ENCODE measurements at places on chromosomes 1 and 21.

DNA sequence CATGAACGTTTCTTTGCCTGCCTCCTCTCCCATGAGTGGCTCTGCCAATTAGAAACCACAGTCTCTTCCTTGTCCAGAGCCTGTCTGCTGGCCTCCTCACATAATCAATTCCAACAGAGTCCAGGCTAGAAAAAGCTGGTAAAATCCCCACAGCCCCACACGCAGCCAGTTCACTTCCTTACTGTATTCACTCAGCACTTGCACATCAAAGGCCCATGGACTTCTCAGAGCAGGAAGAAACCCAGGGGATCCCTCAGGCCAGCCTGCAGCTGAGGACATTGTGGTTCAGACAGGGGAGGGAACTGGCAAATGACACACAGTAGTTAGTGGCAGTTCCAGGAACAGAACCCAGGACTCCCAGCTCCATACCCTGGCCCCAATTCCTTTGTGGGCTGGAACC is 171.6 kb upstream of the EDN2 start:
- no peak for DNase-seq

- DNase-seq = no peak
Observed at GRCh38 chr1:176193023-176193422, 14.1 kb downstream of the COP1 start.

GRCh38 chr21:36858320-36858957 is 108.0 kb downstream of the HLCS start:
- no peak for DNase-seq

- DNase-seq = peak; percentile 88
Observed at GRCh38 chr1:172955161-172955815, 95.5 kb downstream of the TNFSF18 start.

- no peak for DNase-seq
Observed at GRCh38 chr1:1163538-1164070, 10.1 kb upstream of the TTLL10 start.

- no peak for DNase-seq
Observed at GRCh38 chr1:20356850-20357459, 66.3 kb downstream of the VWA5B1 start.

DNA sequence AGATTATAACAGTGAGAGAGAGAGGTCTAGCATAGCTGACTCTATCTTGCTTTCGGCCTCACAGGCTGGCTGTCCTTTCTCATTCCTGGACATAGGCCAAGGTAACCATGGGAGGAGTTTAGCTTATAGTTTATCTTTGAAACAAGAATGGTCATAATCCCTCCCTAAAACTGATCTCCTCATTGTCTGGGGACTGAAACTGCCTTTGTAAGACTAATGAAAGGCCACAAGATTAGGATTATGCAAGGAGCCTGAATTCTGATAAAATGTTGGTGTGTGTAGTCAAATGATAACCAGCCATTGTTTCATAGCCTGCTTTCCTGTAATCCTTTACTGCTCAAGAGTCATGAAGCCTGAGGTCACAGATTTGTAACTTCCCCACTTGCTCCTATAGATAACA is 131.9 kb upstream of the LYPLAL1 start:
- no peak for DNase-seq

DNA sequence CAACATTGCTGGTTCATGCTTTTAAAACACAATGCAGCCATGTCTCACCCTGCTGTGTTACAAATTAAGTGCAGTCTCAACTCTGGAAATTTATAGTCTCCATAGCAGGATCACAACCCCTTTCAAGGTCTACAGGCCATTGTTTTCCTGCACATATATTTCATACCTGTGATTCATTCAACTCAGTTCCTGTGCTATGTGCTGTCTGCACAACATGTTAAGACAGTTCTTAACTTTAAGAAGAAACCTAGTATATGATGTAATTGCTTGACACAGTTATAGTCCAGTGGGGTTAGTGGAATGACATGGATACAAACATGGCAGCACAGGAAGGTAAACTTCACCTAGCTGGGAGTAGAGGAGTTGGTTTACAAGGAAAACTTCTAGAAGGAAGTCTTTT is 106.4 kb downstream of the IFI44 start:
- no peak for DNase-seq

GRCh38 chr1:30872033-30872947 is 36.3 kb downstream of the SDC3 start:
- DNase-seq = no peak

- DNase-seq = no peak
Observed at GRCh38 chr1:66893712-66894111, 30.9 kb downstream of the DNAI4 start.

DNA sequence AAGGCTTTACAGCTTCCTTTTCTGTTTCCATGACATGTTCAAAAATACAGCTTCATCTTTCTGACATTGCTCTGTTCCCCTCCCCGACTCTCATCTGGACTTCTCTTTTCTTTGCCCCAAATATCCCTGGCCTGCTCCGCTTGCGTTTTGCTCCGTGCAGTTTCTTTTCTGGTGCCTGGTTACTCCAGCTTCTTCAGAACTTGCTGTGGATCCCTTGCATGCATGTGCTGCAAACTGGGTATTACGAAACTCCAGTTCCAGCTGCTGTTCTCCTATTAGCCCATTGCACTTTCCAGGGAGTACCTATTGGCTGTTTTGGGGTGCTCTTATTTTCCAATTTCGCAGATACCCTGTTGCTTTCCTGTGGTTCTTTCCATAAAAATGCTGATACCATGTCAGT is 9.9 kb upstream of the NDC1 start:
- DNase-seq = no peak

DNA sequence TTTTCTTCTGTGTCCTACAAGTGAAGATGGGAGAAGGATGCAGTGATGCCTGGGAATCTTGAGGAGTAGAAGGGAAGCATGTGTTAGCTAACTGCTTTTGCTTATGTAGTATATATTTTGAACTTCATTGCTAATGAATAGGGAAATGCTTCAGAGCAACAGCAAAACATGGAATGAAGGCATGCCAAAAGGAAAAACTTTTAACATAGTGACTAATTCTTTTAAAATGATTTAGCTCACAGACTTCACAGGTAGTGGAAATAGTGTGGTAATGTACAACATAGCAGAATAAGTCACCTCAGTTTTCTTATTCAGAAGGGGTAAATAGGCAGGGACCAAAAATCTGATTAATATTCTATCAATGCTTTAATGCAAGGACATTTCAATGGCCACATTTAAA is 95.5 kb downstream of the LYPLAL1 start:
- DNase-seq = no peak

DNA sequence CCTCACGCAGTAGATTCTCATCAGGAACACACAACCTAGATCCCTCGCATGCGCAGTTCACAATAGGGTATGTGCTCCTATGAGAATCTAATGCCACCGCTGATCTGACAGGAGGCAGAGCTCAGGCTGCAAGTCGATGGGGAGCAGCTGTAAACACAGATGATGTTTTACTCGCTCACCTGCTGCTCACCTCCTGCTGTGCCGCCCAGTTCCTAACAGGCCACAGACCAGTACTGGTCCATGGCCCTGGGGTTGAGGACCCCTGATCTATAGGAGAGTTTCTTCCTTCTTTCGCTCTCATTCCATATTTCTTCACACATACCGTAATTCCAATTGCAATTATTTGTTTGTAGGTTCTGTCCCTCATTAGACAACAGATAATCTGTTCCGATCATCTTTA is 103.4 kb downstream of the CLEC20A start:
- DNase-seq = no peak

DNA sequence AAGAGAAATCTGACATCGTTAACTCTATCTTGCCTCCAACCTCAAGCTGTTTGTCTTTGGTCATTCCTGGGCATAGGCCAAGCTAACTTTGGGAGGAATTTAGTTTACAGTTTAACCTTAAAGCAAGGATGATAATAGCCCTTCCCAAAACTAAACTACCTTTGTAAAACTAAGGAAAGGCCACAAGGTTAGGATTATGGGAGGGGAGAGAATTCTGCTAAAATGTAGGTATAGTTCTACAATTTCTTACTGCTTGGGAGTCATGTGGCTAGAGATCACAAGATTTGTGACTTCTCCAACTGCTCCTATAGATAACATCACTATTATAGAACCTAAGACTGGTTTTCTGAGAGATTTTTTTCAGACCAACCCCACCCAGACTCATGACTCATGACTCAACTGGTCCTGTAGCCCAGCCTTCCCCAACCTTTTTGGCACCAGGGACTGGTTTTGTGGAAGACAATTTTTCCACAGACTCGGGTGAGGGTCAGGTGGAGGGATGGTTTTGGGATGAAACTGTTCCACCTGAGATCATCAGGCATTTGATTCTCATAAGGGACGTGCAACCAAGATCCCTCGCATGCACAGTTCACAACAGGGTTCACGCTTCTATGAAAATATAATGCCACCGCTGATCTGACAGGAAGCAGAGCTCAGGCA is 70.7 kb upstream of the MUTYH start:
- no peak for DNase-seq

- DNase-seq = no peak
Observed at GRCh38 chr1:182651339-182651724, 33.1 kb downstream of the RGS8 start.

GRCh38 chr1:145751491-145752037 is 32.3 kb downstream of the CD160 start:
- peak; percentile 96 for DNase-seq

DNA sequence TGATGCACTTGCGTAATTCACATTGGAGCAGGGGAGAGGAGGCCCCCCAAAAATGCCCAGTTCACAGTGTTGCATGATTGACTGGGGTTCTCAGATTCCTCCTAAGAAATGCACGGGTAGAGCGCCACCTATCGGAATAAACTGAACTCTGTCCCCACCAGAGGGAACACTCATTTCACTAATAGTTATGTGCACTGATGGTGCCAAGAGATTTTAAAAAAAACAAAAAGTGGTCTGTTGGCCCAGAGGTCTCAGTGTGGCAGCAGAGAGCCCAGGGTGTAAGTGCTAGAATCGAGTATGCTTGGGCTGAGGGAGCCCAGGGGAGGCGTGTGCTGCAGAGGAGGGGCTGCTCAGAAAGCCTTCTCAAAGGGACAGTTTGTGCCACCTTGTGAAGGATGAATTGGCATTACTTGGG is 6.9 kb downstream of the PINK1 start:
- DNase-seq = no peak

DNA sequence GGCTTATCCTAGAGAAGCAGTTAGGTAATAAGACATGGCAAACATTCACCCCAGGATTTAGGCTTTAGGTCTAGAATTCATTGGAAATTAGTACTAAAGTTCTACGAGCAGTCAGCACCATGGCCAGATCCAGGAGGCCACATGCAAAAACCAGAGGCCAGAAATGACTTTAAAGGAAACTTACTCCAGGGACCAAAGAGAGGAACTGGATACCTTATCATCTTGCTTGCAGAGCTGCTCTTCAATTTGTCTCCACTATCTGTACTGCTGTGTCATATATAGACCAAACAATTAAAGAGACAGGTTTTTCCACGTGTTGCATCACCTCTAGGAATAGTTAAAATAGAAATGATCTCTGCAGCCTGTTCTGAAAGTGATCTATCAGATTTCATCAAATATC is 127.8 kb downstream of the LMX1A start:
- no peak for DNase-seq

GRCh38 chr1:235074523-235075047 is 54.1 kb downstream of the TOMM20 start:
- peak; percentile 75 for DNase-seq

DNA sequence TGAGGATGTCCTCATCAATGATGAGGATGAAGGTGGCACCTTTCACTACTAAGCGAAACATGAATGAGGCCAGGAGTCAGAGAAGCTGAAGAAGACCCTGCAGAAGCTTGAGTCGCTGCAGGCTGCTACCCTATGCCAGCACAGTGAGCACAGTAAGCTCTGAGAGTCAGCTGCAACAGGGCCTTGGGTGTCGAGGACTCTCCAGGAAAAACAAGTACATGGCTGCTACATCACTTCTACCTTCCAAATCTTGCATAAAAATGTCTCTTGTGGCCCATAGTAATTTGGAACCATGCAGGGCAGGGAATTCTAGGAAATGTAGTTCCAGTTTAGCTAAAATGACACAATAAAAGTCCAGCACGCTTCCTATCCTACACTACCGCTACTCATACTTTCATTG is 51.5 kb upstream of the KIRREL1 start:
- no peak for DNase-seq

DNA sequence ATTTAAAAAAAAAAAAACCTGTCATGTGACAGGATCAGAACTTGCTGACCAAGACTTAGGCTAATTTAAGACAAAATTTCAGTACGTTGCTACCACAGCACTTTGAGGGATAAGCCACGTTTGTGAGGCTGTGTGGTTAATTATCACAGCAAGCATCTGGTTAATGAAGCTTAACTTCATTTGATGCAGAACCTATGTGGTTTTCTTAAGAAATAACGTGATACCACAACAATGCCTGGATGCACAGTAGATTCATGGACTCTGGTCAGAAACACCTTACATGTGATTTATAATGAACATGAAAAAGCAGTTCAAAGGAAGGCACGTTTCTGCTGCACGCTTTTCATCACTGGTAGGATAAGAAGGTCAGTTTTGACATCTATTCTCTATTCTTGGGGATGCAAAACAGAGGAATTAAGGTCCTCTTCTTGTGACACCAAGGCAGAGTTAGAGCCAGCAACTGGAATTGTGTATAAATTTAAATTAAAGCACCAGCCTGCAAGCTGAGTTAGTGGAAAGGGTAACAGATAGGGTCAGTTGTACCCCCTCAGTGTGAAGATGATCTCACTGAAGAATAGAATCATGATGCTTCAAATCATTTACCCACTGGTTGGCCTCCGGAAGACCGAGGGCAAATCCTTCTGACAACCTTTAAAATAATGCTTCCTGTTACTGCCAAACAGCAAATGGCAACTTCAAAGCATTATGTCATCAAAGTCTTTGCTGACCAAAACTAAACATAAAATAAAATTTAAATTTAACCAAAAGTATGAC is 6.0 kb upstream of the KRTAP8-1 start:
- DNase-seq = no peak

- DNase-seq = no peak
Observed at GRCh38 chr1:18557621-18558465, 72.8 kb upstream of the PAX7 start.

DNA sequence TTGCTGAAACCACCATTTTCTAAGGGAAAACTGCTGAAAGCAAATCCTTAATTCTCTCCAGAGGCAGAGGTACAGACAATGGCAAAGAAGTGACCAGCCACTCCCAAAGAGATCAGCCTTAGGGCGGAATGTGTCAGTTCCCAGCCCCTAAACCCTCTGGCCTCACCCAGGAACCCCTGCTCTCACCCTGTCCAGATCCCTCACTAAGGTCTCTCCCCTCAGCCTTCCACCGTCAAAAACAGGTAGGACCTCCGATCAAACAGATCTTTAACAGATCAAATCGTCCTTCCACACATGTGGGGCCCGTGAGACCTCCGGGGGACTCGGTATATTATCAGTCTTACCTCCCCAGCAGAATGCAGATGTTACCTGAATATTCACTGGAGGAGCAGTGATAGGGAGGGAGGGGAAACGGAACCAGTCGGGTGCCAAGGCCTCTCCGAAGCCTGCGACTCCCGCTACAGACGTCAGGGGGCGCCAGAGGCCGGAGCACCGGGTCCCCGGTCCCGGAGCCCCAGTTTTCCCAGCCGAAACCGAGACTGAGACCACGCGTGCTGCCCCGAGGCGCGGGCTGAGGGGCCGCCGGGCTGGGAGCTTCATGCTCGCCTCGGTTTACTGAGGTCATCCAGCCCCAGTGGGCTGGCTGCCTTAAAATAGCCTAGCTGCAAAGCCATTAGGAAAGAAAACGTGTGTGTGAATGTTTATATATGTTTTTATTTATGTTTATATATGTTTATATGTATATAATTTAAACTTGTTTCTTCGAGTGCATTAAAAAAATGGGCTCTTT is 23.6 kb downstream of the GPA33 start:
- DNase-seq = no peak
